Activated CD8-positive, alpha-beta memory T cell treated with anti-CD3 and anti-CD28 coated beads for 48 hours (primary cell): ENCODE measurements at places on chromosomes 3 and 15.

GRCh38 chr15:55630858-55631257, 42.7 kb upstream of the PYGO1 start:
- no peak for DNase-seq

- no peak for DNase-seq
Observed at GRCh38 chr15:31499953-31500765, 173.5 kb downstream of the KLF13 start.

DNA sequence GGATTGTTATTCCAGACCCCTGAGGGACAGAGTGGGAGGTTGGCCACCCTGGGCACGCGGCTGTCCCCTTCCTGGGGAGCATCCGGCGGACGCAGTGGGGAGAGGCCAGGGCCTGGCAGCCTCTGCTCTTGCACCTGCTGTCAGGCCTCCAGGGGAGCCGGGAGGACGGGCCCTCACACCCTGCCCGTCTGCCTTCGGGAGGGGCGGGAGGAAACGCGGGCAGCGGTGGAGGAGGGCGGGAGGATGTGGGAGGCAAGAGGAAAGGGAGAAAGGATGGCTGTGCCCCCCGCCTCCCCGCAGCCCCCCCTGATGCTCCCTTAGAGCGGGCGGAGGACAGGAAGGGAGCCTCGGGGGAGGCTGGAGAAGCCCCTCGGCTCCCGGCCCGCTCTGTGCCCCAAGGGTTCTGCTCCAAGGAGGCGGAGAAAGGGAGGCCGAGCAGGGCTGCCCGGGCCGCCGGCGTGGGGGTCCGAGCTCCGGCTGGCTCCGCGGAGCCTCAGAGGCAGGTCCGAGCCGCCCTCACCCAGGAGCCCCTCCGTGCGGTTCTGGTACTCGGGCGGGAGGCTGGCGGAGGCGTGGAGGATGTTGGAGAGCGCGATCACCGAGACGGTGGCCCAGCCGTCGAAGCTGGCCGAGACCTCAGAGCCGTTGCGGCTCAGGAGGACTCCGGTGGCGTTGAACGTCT, 40.9 kb downstream of the MUC20 start:
- DNase-seq = no peak

- DNase-seq = no peak
Observed at GRCh38 chr3:76908156-76908555, 131.7 kb upstream of the ROBO2 start.

- no peak for DNase-seq
Observed at GRCh38 chr3:107910713-107911259, 180.0 kb downstream of the CD47 start.

DNA sequence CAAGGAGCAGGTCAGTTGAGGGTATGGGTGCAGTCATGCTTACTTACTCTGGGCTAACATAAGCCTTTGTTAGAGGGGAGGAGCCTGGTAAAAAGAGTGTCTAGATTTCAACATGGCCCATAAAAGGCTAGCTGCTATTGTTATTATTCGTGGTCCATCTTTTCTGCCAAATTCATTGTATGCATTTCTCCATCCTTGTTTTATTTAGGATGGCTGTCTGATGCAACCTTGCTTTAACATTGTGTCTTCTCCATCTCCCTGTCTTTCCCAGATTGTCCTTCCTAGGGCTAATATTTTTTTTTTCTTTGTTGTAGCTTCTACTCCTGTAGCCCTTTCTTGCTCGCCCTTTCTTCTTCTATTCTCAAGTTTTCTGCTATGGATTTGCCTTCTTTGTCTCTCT, 12.6 kb downstream of the RBMS3 start:
- no peak for DNase-seq

- no peak for DNase-seq
Observed at GRCh38 chr3:47636225-47636624, 57.6 kb upstream of the CSPG5 start.

DNA sequence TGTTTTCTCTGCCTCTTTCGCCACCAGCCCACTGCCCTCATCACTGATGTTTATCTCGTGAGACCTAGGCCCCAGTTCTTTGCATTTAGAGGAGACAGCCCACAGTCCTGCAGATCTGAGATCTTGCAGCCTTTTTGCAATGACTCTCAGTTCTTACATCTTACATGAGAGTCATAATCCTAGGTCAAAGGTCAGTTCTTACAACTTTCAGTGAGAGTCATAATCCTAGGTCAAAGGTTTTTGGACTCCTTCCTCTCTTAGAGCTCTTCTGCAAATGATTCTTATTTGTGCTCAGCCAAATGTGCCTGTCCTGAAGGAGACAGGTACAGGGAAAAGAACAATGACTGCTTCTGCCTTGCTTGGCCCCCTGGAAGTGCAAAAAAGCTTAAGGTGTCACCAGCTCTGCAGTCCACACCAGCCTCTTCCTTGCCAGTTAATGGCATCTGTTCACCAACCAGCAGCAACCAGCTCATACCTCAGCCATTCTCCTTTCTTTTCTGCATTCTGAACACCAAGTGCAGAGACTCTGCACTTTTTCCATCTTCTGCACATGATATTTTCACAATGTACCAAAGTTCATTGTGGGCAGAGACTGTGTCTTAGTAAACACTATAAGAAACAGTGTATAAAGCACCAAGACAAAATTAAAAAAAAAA, 67.1 kb downstream of the ABHD5 start:
- no peak for DNase-seq

GRCh38 chr3:123028233-123028828, 768 bp upstream of the SEMA5B start:
- no peak for DNase-seq

GRCh38 chr15:57591822-57592367, at the start of gene MYZAP:
MYZAP (plus strand) TSS chr15:57591904; CDS start chr15:57592035, 131 bp downstream.
- DNase-seq = no peak

- no peak for DNase-seq
Observed at GRCh38 chr15:51907136-51907862, 64.3 kb downstream of the LEO1 start.

DNA sequence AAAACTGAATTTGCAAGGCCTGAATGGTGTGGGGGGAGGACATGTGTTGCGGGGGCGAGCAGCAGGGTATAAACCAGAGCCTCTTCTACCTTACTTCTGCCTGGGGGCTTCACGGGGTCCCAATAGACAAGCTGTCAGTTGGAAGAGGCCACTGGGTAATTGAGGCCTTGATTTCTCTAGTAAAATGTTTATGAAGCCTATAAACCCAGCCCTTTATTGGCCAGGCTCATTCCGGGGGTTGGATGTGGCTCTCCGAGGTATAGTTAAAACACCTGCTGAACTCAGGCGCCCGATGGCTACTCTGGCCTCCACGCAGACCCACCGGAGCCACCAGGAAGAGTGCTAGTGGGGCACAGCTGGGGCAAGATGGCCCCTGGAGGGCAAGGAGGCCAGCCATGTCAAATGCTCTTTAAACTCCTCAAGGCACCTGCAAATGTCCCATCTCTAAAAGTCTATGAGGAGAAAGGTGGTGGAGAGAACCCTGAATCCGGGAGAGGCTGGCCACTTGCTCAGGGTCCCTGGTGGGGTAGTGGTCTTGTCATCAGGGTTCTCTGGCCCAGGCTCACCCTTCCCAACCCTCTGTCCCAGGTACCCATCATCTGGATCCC, 34.3 kb downstream of the IGDCC3 start:
- DNase-seq = no peak

DNA sequence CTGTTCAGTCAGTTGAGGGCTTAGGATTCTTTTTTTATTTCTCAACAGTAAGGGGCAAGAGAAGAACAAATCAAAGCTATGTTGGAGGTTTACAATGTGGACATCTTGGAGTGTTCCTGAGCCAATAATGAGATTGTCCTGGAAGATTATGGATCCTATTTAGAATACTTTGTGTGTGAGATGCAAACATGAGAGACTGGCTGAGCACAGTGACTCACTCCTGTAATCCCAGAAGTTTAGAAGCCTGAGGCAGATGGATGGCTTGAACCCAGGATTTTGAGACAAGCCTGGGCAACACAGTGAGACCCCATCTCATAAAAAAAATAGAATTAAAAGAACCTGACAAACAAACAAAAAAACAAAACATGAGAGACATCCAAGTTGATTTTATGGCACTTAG, 351.6 kb downstream of the GAP43 start:
- DNase-seq = no peak

GRCh38 chr3:126439346-126439967, 36.2 kb downstream of the ZXDC start:
- no peak for DNase-seq

GRCh38 chr3:72891053-72891855, 3.4 kb downstream of the GXYLT2 start:
- no peak for DNase-seq

- DNase-seq = no peak
Observed at GRCh38 chr3:97896547-97896946, 74.7 kb downstream of the CRYBG3 start.

DNA sequence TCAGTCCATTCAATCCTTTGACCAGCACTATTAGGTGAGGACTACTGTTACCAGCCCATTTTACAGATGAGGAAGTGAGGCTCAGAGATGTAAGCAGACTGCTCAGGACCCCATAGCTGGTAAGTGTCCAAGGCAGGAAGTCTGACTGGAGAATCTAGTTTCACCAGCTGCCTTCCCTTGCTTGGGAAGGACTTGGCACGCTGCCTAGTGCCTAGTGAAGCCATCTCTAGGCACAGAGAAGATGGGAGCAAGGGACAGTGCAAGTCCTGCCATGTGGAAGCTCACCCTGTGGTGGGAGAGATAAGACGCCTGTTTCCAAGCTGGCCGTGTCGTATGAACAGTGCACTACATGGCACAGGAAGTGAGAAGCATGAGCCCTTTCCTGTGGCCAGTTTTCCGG, 111.8 kb upstream of the TMC3 start:
- no peak for DNase-seq

- DNase-seq = no peak
Observed at GRCh38 chr3:2735392-2735894, 374.7 kb downstream of the IL5RA start.

DNA sequence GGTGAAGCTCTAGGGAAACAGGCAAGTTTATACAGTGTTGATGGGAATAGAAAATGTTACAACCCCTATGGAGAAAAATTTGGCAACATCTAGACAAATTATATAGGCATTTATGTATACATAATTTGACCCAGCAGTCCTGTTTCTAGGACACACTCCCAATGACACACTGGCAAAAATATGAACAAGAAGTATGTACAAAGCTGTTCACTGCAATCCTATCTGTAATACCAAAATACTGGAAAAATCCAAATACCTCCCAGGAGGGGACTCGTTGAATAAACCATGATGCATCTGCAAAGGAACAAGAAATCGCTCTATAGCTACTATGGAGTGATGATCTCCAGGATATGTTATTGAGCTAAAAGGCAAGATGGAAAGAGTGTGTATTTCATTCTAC, 8.5 kb downstream of the BFSP2 start:
- no peak for DNase-seq

DNA sequence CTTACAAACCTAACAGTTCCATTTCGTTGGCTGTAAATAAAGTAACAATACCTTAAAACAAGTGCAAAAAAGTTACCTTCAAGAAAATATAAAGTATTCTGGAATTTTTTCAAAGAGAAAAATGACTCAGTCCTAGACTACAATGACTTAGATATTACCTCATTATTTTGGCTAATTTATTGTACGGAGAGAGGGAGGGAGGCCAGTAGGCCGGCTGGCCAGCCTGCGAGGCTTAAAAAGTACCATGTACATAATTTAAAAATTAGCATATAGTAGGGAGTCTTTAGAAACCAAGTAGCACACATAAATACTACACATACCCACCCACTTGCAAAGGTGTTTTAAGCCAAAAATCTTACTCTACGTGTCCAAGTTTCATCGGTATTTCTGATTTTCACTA, 41.9 kb upstream of the MAP4 start:
- DNase-seq = no peak

GRCh38 chr3:168275662-168276061, 179.9 kb upstream of the GOLIM4 start:
- no peak for DNase-seq

DNA sequence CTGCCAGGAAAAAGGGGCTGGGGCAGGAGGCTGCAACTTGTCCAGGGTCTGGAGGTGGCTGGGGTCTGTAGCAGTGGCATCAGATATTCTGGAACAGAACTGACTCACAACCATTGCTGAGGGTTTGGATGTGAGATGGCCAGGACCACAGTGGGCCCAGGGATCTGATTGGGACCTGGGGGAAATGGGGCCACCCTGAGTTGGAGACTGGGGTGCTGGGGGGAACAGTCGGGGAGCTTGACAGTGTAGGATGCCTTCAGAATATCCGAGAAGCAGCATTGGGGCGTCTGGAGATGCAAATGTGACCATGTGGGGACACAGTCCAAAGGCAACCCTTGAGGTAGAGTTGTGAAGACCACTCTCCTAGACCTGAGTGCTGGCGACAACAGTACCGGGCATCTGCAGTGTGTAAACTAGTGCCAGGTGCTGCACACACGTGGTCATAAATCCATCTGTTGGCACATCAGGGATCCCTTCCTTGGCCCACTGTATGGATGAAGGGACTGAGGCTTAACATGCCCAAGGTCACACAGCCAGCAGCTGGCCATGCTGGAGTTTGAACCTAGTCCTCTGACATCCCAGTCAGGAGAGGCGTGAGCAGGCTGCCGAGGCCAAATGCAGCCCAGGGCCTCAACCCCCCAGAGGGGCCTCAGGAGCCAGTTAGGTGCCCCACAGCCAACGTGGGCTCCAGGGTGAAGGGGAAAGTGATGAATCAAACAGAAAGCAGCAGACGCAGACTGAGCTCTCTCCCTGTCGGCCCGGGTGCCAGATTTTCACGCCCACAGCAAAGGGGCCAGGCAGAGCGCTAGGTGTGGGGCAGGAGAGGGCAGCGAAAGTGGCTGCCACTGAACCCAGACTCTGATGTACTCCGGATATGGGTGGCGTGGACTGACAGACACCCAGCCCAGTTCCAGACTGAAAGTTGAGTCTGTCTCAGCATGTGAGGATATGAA, 18.8 kb downstream of the HEMK1 start:
- peak; percentile 79 for DNase-seq

DNA sequence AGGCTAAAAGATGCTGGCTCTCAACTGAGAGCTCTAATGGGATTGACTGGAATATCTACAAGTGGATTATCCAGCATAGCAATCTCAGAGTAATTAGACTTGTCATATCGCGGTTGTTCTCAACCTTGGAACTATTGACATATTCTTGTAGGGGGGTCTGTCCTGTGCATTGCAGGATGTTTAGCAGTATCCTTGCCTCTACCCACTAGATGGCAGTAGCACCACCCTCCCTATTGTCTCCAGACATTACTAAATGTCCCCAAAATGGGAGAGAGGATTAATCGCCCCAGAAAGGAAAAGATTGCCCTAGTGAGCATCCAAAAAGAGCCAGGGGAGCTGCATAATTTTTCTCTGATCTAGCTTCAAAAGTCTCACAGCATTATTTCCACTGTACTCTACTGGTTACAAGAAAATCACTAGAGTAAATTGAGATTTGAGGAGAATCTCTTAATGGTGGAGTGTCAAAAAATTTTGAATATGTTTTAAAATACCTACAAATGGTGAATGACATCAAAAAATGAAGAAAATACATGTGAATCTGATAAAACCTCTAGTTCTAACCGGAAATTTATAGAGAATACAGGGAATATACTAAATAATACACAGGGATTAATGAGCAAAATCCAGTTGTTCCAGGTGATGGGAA, 388.2 kb upstream of the AGTR1 start:
- no peak for DNase-seq

GRCh38 chr3:155382396-155383042, 89.0 kb upstream of the STRIT1 start:
- DNase-seq = no peak

GRCh38 chr3:190512666-190513065, 1.2 kb upstream of the IL1RAP start:
- no peak for DNase-seq
